ENCODE measurements at places on chromosomes 7 and 10.

DNA sequence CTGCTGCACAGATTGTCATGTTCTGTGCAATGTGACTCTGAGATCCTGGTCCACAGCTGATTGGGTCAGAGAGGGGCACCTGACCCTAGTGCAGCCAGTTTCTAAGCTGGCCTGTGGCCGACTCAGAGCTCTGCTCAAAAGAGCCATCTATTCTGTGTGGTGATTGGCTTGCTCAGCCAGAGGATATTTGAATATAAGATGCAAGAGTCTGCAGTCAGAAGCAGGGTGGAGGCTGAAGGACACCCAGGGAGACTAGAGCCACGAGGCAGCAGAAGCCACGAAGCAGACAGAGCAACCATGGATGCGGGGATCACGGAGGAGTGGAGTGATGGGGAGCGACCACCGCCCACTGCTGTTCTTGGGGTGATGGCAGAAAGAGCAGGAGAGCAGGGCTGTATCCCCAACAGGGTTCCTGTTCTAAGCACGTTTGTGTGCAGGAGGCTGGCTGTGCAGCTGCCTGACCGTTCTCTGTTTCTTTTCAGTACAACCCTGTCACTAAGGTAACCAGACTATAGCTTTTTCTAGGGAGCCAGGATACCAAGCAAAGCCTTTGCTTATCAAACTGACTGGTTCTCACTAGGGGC, 19.5 kb upstream of the RHEB start:
- no peak for DNase-seq

GRCh38 chr10:88744002-88744401, 15.8 kb upstream of the LIPN start:
- no peak for DNase-seq

GRCh38 chr7:2290877-2291276, 23.4 kb downstream of the SNX8 start:
- no peak for DNase-seq

GRCh38 chr10:25867321-25867720, 66.7 kb upstream of the MYO3A start:
- DNase-seq, result no peak

DNA sequence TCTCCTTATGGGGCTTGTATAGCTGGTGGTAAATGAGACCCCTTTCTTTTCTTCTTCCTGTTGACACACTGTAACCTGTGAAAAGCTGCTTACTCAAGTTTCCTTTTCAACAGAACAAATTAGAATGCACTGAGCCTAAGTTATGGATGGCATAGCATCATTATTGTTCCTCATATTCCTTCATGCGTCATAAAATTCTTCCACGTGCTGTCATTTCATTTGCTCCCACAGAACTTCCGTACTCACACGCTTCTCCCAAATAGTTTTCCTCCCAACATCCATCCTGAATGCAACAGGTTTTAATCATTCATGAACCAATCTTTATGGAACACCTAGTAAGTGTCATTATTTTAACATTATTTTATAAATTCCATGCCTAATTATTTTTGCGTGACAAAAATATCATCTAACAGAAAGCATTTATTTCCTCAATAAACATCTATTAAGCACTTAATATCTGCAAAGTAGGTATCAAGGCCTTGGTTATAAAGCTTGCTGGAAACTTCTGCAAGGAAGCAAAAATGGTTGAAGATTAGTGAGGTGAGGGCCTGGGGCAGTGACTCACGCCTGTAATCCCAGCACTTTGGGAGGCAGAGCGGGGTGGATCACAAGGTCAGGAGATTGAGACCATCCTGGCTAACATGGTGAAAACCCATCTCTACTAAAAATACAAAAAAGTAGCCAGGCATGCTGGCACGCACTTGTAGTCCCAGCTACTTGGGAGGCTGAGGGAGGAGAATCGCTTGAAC, 18.9 kb upstream of the SEPTIN7 start:
- DNase-seq, result no peak

All from GM12892 (cell line).